ENCODE measurements at places on chromosomes 11 and 22.

DNA sequence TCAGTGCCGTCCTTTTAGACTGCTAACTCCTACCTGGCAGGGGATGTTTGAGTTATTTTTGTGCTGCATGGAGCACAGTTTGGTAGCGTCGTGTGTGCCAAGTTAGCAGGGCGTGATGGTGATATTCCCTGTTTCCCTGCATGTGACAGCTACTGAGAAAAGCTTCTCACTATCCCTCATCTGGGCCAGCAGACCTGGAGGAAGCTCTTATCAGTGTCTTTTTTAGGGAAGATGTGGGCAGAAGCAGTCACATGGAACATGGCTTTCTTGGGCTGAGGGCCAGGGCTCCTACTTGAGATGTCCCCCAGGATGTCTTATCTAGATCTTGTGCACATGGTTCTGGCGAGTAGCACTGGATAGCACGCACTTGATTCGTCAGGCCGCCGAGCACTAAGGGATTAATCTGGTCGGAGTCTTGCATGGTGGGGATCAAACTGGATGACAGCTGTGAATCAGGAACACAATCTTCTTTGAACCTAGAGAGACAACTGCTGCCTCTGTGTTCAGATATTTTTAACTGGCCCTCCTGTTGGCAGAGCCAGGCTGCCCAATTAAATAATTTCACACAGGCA is 33.8 kb downstream of the TECTA start:
- DNase-seq = no peak

DNA sequence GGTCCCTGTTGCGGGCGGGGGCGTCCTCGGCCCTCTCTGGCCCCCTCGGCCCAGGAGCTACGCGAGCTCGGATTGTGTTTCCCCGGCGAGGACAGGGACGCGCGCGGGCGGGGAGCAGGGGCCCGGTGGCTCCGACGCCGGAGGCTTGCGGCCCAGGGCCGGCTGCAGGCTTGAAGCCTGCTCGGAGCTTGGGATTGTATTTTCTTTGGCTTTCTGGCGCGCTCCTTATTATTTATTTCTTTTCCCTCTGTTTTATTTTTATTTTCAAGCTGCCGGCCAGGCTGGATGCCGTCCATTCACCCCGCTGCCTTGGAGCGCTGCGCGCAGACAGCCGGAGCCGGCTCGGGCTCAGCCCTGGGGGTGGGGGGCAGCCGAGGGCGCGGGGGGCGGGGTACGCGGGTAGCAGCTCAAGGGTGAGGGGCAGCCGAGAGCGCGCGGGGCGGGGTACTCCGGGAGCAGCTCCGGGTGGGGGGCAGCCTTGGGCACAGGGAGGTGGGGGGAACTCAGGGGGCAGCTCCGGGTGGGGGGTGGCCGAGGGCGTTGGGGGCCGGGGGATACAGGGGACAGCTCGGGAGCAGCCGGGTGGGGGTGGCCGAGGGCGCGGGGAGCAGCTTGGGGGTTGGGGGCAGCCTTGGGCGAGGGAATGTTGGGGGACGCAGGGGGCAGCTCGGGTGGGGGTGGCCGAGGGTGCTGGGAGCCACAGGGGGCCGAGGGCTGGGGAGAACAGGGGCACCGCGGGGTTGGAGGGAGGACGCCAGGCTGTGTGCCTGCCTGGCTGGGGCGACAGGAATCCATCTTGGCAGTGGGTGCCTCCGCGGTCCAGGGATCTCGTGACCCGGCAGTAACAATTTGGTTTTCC is 42.7 kb downstream of the KCNJ1 start:
- no peak for DNase-seq

GRCh38 chr22:38017272-38017920 is 33.0 kb upstream of the SOX10 start:
- peak; percentile 85 for DNase-seq

GRCh38 chr22:40674274-40674673 is 5.0 kb upstream of the MCHR1 start:
- no peak for DNase-seq

DNA sequence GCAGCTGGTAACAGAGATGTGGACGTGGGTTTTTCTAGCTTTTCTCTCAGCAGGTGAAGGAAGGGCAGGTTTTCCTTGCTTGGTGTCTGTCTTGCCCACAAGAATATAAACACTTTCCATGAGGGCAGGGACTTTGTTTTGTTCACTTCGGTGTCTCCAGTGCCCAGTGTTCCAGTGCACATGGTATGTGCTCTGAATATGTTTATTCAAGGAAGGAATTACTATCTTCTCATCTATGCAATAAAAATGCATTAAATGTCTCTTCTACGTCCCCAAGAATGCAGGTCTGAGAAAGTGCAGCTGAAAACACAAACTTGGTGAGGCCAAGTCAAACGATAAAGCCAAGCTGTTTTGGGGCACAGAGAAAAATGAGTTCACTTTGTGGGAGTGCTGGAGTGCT is 56.3 kb upstream of the PLET1 start:
- DNase-seq = no peak

DNA sequence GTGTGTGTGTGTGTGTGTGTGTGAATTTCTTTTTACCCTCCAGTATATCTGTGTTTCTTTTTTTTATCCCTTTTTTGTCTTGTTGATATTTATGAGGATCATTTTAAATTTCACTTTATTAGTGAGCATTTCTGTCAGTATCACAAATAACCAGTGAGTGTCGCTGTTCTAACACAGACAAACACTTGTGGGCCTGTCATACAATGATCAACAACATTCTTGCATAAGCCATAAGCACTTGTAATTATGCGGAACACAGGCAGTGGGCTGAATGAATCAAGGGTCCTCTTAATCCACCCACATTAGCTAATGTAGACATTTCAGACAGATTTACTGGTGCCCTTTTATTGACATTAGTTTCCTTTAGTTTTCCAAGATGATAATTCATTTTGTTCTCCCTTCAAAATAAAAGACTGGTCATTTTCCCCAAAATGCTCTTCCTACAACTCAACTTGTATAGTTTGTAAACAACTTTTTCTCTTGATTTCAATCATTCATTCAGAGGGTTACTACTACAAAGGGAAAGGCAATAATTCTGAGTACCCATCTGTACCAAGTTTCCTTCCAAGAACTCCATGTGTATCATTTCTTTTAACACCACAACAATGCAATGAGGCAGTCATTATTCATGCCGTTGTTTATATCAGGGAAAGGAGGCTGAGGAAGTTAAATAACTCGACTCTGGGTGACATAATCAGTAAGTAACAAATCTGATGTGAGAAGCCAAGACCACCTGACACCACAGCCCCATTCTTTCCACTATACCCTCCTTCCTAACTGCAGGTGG is 34.5 kb upstream of the ANO3 start:
- DNase-seq = peak; percentile 73

GRCh38 chr22:30806391-30806861 is 111.8 kb downstream of the OSBP2 start:
- peak; percentile 30 for DNase-seq

DNA sequence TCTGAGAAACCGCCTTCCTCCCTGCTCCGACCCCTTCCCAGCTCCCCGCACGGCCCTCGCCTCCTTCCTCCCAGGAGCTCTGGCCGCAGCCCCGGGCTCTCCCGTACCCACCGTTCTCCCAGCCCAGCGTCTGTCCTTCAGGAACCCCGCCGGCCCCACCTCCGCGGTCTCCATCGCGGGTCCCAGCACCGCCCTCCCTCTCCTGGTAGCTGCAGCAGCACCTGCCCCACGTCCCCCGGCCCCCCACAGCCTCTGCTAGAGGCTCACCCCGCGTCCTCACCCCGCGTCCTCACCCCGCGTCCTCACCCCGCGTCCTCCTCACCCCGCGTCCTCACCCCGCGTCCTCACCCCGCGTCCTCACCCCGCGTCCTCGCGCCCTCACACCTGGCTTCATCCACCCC is 85.9 kb downstream of the WNT7B start:
- DNase-seq = no peak

DNA sequence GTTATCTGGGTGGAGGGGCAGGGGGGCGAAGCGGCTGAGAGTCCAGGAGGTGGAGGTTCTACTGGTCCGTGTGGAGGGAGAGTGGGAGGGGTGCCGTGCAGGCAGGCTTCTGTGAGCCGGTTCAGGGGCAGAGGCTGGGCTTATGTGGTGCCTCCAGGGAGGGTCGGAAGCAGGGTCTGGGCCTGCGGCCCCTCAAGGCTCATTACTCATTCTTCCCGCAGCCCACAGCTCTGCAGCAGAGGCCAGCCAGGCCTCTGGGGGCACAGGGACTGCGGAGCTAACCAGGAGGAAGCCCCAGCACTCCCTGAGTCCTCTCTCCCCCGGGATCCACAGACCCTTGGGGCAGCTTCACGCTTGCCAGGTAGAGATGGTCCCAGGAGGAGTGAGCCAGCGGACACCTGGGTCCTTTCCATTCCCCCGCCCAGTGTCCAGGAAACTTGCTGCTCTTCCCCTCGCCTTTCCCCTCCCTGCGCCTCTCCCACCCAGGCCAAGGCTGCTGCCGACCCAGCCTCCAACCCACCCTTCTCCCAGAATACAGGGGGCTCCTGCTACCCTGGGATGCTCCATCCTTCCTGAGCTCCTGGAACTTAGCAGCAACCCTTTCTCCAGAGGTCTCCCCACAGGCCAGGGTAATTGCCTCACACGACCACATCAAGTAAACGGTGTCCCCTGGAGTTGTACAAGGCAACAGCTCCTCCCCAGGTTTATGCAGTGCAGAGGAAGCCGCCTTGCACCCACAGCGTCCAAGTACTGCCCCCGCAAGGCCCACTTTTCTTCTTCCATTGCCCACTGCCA is 6.3 kb downstream of the NRXN2 start:
- DNase-seq = peak; percentile 45

DNA sequence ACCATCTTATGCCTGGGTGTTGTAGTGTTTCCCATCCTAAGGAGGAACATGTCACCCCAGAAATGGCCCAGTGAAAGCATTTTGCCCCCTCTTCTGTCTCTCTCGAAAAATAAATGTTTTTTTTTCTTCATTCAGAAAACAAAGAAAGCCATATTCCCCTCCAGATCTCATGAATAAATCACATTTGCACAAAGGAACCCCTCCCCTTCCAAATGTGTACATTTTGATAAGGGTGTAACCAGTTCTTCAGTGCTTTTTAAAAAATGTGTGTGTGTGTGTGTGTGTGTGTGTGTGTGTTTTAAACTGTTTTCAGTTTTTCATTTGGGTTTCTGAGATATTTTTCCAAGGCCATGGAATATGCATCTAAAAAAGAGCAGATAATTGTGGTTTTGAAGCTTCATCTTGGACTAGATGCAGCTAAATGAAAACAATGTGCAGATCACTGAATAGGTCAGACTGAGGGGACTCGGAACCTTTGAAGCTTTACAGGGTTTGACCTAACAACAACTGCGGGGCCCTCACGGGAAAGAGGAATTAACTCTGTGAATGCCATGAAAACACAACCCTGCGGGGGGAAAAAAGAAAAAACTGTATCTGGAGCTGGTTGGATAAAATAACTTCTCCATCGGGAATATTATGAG is 76.4 kb downstream of the YAP1 start:
- no peak for DNase-seq

GRCh38 chr11:129699711-129700304 is 115.8 kb upstream of the TMEM45B start:
- DNase-seq = no peak

DNA sequence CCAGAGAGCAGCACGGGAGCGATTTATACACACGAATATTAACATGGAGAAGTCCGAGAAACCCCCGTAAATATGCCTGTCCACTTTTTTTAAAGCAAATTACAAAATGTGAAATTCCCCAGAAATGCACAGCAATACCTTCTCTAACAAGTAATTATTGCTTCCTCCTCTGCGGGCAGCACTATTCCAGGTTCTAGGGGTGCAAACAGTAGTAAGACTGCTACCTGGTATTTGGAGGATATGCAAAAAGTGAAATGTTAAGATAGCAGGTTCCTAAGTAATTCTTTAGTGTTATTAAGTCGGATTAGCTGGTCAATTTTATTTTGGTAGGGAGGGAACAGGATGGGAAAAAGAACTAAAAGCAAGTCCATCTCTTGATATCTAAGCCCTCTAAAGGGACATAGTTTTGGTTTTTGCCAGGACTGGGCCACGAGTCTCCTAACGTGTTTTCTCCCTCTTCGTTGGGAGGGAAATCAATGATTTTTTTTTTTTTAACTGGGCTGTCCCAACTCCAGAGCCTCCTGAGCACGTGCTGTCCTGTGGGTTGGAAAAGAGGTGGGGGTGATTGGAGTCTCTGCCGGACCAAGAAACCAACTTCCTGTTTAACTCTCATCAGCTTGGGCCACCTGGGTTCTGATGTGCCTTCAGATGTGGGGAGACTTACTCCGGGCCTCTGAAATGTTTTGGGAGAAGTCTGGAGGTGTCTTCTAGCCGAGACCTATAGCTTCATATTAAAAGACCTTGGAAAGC is 1.7 kb upstream of the XBP1 start:
- DNase-seq = peak; percentile 92

DNA sequence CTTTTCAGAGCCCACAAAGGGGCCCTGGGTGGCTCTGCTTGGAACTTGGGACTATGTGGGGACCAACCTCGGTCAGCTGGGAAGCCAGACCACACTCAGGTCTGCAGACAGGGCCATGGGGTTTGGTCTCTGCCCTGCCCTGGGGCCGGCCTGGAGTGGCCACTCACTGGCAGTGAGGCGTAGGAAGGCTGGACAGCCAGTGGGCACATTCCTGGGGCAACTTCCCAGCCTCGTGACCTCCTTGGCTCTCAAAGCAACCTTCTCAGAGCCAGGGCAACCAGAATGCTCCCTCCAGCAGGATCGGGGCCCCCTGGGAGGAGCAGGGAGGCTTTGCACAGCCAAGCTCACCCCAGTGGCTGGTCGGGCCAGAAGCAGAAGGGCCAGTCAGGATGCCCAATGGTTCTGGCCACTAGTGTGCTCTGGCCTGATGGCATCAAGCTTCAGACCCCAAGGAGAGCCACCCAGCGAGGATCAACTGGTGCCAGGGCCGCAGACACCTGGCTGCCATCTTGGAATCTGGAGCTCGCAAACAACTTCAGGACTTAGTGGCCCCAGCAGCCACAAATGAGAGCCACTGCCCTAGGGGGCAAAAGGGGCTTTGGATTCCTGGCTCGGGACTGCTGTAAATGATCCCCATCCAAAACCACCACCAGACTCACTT is 87.1 kb downstream of the MYEOV start:
- no peak for DNase-seq

DNA sequence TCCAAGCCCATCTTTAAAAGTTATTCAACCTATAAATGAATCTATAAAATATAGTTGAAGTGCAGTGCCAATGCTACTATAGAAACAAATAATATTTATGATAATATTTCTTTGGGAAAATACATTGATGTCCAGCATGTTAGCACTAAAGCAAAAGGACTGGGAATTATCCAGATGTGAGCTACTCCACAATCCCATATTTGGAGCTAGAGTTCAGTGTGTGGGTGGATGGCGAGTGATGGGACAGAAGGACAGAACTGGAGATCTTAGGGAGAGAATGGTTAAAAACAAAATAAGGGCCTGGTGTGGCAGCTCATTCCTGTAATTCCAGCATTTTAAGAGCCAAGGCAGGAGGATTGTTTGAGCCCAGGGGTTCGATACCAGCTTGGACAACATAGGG is 216.8 kb downstream of the TMEM135 start:
- no peak for DNase-seq

GRCh38 chr11:26608507-26609146 is 36.6 kb upstream of the MUC15 start:
- no peak for DNase-seq

- DNase-seq = no peak
Measured at GRCh38 chr11:117605331-117605730, 191.7 kb downstream of the DSCAML1 start.

- DNase-seq = no peak
Measured at GRCh38 chr22:40022536-40023240, 27.9 kb downstream of the FAM83F start.
